ENCODE measurements at places on chromosomes 2 and 18.

DNA sequence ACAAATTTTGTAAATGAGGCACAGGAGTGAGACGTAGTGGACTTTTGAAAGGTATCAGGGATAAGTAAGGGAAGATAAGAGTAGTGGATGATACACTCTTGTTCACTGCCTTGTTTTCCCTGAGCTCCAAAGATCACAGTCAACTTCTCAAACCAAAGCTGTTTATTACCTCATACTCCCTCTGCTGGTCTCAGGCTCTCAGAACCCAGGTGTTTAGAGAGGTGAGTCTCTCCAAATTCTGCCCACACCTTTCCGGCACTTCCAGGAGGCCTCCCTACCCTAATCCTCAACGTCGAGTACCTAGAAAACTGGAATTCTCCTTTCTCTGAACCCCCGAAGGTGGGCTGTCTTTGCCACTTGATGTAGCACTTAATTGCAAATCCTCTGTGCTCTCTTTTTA, 621.1 kb downstream of the BCL11A start:
- DNase-seq, result no peak

GRCh38 chr2:119252186-119253113, 28.8 kb downstream of the STEAP3 start:
- no peak for DNase-seq

DNA sequence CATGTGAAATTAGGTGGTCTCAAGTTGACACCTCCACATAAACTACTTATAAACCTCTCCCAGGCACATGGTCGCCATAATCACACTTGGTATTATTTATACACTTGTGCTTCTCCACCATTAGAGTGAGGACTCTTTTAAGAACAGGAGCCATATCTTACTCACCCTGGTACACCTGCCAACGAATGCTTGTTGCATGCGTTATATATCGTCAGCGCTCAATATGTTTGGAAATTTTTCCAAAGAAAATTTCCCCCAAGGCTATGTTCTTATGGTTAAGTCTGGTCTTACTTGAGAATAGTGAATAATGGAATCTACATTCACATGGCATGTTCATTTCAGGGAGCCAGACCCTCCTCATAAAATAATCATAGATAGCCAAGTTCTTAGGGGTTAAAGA, 271.7 kb downstream of the BCL11A start:
- DNase-seq, result no peak

GRCh38 chr2:225113371-225114015, 71.2 kb upstream of the DOCK10 start:
- DNase-seq, result no peak

- DNase-seq, result no peak
Measured at GRCh38 chr2:158125756-158126498, 24.3 kb downstream of the UPP2 start.

DNA sequence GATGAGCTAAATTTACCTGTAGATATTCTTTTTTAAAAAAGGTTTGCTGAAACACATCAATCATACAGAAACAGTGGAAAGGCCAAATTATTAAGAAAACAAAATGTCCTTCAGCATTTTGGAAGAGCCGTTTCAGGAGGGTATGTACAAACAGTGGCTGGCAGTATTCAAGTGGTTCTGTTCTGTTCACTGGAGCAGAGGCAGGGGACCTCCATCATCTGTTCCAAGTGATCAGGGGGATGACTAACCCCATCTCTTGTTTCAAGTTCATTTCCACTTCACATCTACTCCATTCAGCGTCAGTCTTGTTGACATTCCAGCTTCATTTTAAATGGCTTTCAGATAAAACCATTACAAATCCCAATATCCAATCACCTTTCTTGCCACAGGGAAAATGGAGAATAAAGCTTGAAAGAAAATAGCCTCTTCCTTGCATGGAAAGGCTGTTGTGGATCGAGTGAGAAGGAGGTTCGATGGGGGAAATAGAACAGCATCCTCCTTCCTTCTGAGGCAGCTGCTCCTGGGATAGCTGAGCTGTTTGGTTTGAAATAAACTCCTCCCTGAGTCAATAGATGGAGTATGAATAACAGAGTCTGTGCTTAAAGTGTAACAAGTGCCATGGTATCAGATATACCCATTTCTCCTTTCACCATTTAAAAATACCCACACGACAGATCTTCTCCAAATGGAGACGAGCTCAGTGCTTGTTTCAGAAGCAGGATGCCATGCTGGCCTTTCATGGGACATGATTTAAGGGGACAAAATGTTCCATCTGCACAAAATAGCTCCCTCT, 63.7 kb upstream of the OTOF start:
- DNase-seq, result no peak

DNA sequence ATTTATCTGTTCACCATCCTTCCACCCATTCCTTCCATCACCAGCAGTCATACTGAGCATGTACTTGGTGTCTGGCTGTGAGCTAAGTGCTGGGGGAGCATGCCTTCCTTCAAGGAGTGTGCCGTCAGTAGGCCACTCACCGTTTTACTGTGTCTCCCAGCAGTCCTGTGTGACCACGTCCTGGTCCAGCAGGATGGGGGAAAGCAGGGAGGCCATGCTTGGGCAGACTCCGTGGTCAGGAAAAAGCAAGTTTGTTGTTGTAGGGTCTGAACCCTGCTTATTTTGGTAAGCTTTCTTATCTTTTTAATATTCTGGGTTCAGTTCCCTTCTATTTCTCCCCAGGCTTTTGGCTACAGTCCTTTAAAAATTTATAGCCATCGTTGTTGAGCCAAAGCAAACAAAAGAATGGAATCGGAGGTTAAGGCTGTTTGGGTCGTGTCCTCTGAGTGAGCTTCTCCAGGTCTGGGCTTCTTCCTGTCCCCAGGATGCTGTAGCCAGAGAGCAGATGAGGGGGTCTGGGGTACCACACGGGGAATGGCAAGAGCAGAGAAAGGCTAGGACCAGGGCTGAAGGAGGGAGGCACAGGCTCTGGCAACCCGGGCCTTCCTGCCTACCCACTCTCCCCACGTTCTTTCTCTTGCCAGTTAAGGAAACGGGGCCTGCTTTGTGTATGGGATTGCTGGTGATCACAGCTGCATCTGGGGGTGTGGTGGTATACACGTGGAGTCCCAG, 13.5 kb downstream of the SLC30A3 start:
- DNase-seq, result no peak

- DNase-seq, result no peak
Measured at GRCh38 chr2:45743531-45744396, 92.3 kb downstream of the PRKCE start.

- no peak for DNase-seq
Measured at GRCh38 chr2:73776869-73777519, 2.9 kb downstream of the DUSP11 start.

DNA sequence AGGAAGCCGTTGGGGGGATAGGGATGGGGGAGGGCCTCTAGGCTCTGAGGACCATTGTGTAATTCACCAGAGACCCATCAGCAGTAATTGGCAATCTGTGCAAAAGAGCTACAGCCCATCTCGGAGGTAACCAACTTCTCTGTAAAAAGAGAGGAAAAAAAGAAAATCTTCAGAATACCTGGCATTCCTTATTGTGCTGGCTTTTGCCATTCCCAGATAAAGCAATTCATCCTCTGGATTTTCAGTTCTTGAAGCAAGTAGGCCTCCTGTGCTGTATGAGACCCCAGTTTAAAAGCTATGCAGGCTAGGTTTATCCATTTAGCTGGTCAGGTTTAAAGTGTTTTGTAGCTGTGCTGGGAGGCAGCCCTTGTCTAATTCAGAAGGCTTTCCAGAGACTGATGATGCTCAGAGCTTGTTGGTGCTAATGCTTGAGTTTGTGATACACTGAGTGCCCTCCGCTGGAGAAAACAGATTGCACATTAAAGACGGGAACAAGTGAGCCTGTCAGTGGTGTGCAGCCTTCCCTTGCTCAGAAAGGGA, at the start of gene LRRTM4:
Gene LRRTM4 (minus strand): TSS at position 446 of the 540 bp plus-strand sequence.
- no peak for DNase-seq

GRCh38 chr2:83650898-83651297, 808.2 kb downstream of the SUCLG1 start:
- no peak for DNase-seq
